ENCODE measurements at places on chromosomes 7 and 10.

DNA sequence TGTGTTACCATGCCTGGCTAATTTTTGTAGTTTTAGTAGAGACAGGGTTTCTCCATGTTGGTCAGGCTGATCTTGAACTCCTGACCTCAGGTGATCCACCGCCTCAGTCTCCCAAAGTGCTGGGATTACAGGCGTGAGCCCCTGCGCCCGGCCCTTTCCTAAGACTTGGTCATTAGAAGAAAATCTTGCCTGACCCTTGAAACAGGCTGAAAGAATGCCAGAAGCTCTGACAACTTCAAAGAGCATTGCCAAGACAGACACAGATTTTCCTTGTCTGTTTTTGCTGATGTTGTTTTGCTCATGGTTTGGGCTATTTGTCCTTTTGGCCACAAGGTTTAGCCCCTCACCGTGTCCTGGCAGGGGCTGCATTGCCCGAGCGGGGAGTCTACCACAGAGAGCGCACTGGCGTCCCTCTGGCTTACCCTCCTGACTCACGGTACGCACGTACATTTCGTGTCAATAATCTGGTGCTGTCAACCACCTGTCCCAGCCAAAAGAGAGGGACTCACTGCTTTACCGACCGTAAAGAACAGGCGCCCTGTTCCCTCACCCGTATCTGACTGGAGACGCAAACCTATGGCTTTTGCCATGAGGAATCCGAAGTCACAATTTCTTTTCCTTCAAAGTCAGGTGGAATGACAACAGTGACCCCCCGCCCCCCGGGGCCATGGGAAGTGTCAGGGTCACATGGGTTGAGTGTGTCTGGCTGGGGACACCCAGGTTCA lies 10.1 kb upstream of the INPP5A start:
- DNase-seq = peak; percentile 7

DNA sequence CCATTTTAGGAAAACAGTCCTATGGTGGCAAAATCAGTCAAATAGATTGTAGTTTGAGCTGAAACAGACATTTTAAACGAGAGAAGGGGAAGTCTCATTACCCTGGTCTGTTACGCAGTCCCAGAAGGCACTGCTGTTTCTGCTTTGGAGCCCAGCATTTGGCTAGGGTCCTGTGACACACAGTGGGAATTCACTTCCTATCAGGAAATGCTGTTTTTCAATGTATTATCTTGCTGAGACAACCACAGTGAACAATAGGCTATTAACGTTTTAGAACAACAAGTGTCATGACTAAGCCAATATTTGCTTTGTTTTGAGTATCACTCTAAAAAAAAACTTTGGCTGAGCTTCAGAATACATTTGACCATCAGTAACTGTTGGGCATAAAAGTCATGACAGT lies 74.1 kb downstream of the ADD3 start:
- DNase-seq = no peak

GRCh38 chr7:73577627-73578341 lies 595 bp downstream of the TBL2 start:
- no peak for DNase-seq

GRCh38 chr7:107924841-107925504 lies 34.0 kb downstream of the DLD start:
- DNase-seq = no peak

DNA sequence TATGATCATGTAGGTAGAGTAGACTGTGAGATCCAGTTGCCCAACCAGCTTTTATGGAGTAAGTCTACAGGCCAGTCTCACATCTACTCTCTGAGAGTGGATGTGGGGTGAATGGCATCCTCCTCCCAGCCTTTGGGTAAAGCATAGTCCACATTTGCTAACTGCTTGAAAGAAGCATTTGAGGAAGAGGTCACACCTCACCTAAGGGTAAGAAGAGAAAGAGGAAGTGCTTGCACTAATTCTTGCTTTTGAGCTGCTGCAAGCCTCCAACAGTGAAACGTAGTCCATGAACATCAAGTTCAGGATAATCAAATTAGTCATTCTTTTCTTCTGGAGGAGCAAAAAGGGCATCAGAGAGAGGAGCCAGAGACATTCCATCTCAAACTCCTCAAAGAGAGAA lies 93.9 kb upstream of the AGR3 start:
- DNase-seq = no peak

GRCh38 chr10:5564537-5565204 lies 39.9 kb downstream of the CALML3 start:
- DNase-seq = no peak

GRCh38 chr7:44621034-44621749 lies 14.8 kb downstream of the OGDH start:
- DNase-seq = no peak

DNA sequence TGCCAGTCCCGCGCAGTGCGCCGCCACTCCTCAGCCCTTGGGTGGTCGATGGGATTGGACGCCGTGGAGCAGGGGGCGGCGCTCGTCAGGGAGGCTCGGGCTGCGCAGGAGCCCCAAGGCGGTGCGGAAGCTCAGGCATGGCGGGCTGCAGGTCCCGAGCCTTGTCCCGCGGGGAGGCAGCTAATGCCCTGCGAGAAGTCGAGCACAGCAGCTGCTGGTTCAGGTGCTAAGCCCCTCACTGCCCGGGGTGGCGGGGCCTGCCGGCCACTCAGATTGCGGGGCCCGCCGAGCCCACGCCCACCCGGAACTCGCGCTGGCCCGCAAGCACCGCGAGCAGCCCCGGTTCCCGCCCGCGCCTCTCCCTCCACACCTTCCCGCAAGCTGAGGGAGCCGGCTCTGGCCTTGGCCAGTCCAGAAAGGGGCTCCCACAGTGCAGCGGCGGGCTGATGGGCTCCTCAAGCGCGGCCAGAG lies 14.4 kb upstream of the WASL start:
- no peak for DNase-seq

DNA sequence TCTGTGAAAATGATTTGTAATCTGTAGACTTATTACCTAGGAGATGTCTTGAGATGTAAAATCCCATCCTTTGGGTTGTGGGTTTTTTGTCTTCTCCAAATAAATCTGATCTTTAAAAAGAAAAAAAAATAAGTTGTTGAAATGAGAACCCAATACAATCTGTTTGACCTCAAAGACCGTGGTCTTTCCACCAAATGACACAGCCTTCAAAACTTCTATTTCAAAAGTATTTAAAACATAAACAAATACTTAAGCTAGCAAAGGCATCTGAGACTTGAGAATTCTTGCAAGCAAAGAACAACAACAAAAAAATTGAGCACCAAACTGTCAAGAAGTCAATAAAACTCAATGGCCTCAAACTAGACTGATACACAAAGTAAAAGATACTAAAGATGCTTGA lies 67.9 kb upstream of the HECW1 start:
- no peak for DNase-seq

- DNase-seq = no peak
Observed at GRCh38 chr10:62341419-62341818, 32.8 kb upstream of the ZNF365 start.

DNA sequence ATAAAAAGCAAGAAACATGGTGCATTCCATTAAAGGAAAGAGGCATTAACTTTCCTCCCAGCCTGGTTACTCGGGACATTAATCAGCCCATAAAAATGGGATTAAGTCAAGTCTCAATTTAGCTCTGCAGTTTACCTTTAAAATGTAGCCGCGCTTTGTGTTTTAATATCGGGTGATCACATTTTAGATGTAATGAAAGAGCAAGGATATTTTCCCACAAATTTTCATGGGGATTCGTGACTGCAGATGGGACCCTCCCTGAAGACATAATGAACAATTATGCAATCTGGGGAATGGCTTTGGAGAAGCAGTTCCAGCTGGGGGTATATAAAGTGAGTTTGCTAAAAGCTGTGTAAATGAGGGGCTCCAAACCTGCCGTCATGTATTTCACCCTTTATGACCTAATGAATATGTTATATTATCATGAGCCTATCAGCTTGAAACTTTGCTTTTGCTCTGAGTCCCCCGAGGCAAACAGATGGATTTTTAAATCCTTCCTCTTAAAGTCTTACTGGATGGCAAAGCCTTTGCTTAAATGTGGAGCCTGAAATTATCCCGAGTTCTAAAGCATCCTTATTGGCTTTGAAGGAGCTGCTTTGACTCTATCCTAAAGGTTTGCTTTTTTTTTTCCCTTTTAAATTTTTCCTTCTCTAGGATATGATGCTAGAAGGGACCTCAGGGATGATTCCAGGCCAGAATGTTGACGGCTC lies 31.8 kb downstream of the BAMBI start:
- DNase-seq = no peak

DNA sequence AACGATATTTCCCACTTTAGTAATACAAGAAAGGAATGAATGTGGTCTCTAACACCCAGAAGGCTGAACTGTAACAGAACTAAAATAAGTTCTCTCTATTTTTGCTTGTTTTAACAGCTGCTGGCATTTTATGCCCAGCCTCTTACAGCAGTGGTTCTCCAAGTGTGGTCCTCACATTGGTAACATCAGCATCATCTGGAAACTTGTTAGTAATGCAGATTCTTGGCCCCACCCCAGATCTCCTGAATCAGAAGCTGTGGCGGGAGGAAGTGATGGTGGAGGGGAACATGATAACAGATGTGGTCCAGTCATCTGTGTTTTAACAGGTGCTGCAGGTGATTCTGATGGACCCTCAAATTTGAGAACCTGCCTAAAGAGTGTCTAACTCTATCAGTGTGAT lies 170.1 kb downstream of the TMEM26 start:
- DNase-seq = no peak

DNA sequence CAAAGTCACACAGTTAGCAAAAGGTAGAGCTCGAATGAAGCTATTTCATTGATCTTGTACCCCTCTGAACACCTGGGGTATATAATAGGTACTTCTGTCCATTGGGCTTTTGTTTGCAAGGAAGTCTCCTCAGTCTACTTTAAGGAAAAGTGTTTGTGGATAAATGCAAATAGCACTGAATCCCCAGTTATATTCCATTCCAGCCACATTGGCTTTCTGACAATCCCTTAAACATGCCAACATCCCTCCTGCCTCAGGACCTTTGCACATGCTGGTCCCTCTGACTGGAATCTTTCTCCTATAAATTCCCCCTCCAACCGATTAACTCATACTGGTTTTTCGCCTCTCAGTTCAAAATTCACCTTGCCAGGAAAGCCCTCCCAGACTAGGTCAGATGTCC lies 17.1 kb downstream of the DUSP5 start:
- DNase-seq = no peak

GRCh38 chr7:12565873-12566272 lies 4.6 kb upstream of the SCIN start:
- no peak for DNase-seq

- DNase-seq = peak; percentile 93
Observed at GRCh38 chr7:70856901-70857630, 274.9 kb upstream of the GALNT17 start.

DNA sequence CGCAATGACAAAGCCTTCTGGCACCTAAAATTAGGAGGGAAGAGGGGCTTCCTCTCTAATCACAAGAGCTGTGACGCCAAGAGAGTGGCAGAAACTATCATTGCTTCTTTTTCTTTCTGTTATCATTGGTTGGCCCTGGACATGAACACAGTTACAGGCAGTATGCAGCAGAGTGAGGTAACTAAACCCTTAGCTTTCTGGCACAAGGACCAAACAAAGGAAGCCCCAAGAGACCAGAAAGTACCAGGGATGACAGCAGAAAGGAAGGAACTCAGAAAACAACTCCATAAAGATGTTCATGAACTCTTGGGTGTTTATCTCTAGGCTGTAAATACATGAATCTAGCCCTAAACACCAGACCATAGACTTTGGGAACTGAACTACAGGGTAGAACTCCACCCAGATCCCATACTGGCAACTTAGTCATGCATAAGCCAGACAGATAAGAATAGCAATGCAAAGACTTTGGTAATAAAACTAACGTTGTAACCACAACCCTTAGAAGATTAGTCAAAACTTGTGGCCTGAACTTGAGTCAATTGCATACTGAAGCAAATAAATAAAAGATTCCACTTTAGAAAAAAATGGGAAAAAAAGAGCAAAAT lies 195.7 kb upstream of the PTN start:
- no peak for DNase-seq
